ENCODE measurements at places on chromosomes 12 and 14. TPM values are rescaled to one million over a fixed set of nuclear protein-coding genes. Genes with fewer than 3 reads are reported as not detected.

GRCh38 chr12:40107098-40107802 lies 1.4 kb upstream of the SLC2A13 start:
- peak; percentile 73 for DNase-seq

Gene HVCN1
- 9.7 TPM for total RNA-seq

Gene ACVRL1
- not detected for total RNA-seq

Gene SYNDIG1L
- total RNA-seq: not detected

- no peak for DNase-seq
These were observed 96.2 kb downstream of the PLBD1 start for GRCh38 chr12:14471497-14471896.

Gene PLEKHD1
- total RNA-seq: not detected

Gene ANO2
- not detected for total RNA-seq

GRCh38 chr12:94211021-94211420 lies 62.6 kb downstream of the PLXNC1 start:
- DNase-seq: no peak

Gene UBC
- total RNA-seq: 874 TPM

- DNase-seq: no peak
These were observed 2.1 kb downstream of the RAB15 start for GRCh38 chr14:64970041-64970440.

DNA sequence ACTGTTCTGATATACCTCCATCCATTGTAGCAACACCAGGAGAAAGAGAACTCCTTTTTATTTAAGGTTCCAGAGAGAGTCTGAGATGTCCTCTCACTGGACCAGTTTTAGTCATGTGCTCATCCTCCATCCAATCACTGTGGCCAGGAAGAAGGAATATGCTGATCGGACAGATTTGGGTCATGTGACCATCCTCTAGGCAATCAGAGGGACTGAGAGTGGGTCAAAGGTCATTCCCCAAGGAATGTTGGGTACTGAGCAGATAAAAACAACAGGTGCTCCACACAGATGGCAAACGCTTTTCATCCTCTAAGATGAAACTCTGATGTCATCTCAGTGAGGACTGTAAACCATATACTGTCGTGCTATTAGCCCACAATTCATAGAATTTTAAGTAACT lies 28.8 kb upstream of the RPH3A start:
- no peak for DNase-seq

DNA sequence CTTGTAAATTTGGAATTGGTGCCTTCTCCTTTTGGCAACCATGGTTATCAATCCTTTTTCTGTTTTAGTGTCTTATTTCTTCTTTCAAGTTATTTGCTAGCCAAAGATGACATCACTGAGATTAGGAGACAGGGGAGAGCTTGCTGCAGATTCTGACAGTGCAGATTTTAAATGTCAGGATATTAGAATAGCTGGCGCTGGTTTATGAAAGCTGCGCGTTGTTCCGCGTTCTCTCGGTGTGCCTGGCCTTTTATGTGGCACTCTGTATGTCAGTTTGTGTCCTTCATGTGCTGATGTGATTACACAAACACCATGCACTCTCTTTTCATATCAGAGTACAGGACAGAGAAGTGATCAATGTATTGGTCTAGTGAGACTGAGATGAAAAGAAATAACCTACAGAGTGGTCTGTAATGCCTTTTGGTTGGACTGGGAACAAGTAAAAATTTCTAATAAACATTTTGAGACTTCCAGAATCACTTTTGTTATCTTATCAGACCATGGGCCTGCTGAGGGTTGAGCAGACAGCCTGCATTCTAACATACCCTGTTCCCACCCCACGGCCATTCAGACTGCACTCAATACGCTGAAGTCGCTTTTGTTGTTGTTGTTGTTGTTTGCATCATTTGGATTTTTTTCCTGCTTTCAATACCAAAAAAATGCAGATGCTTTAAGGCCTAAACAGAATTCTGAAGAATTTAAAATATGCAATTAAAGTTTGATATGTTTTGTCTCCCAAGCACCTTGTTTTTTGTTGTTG lies 49.7 kb upstream of the TRAF3 start:
- no peak for DNase-seq

Gene TMEM30B
- total RNA-seq: 0.46 TPM

Gene TAS2R7
- total RNA-seq: not detected

Gene IKZF4
- 34.8 TPM for total RNA-seq

Gene PUS1
- total RNA-seq: 71.2 TPM

Gene CDCA4
- 49.6 TPM for total RNA-seq

DNA sequence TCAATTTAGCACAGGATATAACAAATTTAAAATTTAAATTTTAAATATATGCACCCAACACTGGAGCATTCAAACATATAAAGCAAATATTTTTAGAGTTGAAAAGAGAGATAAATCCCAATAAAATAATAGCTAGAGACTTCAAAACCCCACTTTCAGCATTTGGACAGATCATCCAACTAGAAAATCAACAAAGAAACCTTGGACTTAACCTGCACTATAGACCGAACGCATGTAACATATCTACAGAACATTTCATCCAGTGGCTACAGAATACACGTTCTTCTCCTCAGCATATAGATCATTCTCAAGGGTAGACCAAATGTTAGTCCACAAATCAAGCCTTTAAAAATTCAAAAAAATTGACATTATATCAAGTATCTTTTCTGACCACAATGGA lies 64.0 kb downstream of the SPTSSA start:
- no peak for DNase-seq

DNA sequence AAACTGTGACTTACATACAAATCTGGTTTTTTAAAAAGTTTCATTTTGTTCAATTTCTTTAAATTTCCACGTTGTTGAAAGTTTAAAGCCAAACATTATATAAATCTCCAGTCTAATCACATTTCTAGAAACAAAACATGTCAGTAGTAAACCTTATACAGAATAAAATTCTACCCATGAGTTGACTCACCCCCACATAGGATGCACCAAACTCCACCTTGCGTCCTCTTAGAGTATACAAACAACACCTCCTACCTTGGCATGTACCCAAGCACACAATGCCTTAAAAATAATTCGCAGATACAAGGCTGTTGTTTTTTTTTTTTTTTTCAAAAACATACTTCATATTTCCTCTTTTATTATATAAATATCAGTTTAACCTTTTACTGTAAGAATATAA lies 3.3 kb downstream of the FBXL14 start:
- DNase-seq: no peak

Gene GLIPR1L1
- total RNA-seq: not detected

DNA sequence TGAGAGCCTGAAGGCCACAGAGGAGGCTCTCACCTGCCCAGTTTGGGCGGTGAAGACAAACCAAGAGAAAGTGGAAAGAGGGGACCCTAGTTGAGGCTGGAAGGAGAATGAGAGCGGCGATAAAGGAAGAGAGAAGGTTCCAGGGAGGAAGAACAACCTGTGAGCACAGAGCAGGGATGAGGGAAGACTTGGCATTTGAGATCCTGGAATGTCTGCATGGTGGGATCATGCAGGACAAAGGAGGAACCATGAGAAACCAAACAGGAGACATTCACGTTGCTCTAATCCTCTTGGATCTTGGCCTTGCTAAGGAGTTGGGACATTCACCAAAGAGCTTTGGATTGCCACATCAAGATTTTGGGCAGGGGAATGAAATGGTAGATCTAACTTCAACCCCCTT lies 22.9 kb upstream of the RBM19 start:
- no peak for DNase-seq

DNA sequence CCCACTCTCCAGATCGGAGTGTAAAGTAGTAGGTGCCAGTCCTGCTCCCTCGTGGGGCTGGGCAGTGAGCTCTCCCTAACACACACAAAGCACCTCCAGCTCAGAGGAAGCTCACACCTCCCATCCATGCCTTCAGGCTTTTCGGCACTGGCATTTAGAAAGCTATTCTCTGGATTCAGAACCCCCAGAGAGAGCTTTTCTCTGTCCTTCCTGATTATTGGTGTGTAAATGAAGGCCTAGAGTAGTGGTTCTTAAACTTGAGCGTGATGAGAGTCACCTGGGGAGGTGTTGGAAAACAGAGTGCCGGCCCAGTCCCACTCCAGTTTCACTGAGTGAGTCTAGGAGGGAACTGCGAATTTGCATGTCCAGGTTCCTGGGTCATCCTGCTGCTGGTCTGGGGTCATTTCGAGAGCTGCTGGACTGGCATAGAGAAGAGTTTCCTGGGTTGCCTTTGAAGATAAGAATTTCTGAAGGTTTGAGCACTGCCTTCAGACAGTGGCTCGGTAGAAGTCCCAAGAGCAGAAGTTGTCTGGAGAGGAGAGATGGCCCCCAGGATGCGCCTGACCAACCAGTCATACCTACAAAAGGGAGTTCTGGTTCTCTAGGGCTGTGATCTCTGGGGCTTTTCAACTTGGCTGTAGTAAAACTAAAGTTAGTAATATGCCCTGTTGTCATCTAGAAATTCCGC lies 15.1 kb downstream of the CD9 start:
- no peak for DNase-seq

All from activated T-helper 2 cell treated with anti-CD3 and anti-CD28 coated beads, Interferon-gamma antibody, Interleukin-2, Interleukin-4, amounts not matched to agents 10 μg/mL and 5 μg/mL and 100 μg/mL, durations not matched to agents 14 hours and 24 hours and 36 hours (primary cell).